ENCODE measurements at places on chromosomes 11 and 22.

DNA sequence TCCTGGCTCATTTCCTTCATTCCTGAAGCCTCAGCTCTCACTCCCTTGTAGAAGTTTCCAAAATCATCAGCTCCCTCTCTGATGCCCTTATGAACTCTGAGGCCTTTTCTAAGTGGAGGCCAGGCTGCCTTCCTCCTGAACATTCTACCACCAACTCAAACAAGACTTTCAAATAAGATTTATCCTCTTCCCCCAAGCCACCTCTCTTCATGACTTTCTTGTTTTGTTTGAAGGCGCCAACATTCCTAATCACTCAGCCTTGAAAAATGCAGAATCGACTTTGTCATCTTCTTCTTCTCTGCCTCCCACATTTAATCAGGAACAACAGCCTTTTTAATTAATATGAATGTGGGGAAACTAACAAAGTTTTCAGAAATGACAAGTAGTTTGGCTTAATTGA lies 927.9 kb downstream of the OPCML start:
- H3K4me3 ChIP-seq: no peak overlapping the region
- H3K27ac ChIP-seq: no peak overlapping the region
- no peaks in the 10 kb centered on the region for H3K36me3 ChIP-seq
- H3K27me3 ChIP-seq: no peaks in the 10 kb centered on the region

- H3K4me1 ChIP-seq: no peaks in the 10 kb centered on the region
- no peak overlapping the region for H3K27ac ChIP-seq
Observed at GRCh38 chr11:91219535-91219934, 996.7 kb upstream of the CHORDC1 start.

- peaks cover 5% of the 10 kb centered on the region for H3K4me1 ChIP-seq
- H3K27me3 ChIP-seq: no peaks in the 10 kb centered on the region
- DNase-seq: no peak
- H3K36me3 ChIP-seq: no peaks in the 10 kb centered on the region
- no peak overlapping the region for H3K27ac ChIP-seq
- H3K4me3 ChIP-seq: no peak overlapping the region
Observed at GRCh38 chr22:19610518-19611253, 86.5 kb upstream of the CLDN5 start.

DNA sequence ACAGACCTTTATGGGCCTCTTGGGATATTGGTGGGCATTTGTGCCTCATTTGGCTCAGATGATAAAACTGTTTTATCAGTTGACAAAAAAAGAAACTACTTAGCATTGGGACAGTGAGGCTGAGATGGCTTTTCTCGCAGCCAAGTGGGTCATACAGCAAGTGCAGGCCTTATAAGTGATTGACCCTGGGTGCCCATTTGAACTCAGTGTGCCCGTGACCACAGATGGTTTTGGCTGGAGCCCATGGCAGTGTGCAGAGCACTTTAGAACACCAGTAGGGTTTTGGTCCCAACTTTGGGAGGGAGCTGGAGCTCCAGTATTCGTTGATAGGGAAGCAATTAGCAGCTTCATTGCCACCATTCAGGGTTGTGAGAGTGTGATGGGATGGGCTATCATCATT lies 404.5 kb upstream of the LARGE1 start:
- no peak for DNase-seq
- H3K36me3 ChIP-seq: no peaks in the 10 kb centered on the region
- no peaks in the 10 kb centered on the region for H3K27me3 ChIP-seq
- no peak overlapping the region for H3K4me3 ChIP-seq
- no peaks in the 10 kb centered on the region for H3K4me1 ChIP-seq
